ENCODE measurements at places on chromosomes 5 and 9.

- no peak for DNase-seq
Observed at GRCh38 chr5:169083394-169084018, 217.4 kb downstream of the SLIT3 start.

- no peak for DNase-seq
Observed at GRCh38 chr9:101495810-101496209, 37.8 kb upstream of the RNF20 start.

- no peak for DNase-seq
Observed at GRCh38 chr9:4144869-4145268, 155.0 kb downstream of the GLIS3 start.

DNA sequence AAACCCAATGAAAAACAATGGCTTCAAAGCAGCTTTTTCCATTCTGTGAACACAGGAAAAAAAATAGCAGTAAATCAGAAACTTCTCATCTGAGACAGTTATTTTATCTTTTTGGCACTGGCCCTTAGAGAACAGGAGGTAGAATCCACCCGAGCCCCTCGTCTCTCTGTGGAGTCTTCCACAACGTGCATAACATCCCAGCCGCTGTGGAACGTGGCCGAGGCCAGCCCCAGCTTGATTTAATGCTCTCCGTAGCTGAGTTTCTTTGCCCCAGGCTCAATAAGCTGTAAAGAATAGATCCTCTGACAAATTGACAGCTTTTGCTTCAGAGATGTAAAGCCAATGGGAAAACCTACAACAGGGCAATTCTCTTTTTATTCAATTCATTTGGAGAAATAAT, 107.9 kb upstream of the DAP start:
- DNase-seq: no peak

GRCh38 chr5:63121471-63121870, 542.9 kb downstream of the LRRC70 start:
- no peak for DNase-seq

GRCh38 chr5:8756498-8757084, 789.3 kb downstream of the SEMA5A start:
- peak; percentile 53 for DNase-seq

DNA sequence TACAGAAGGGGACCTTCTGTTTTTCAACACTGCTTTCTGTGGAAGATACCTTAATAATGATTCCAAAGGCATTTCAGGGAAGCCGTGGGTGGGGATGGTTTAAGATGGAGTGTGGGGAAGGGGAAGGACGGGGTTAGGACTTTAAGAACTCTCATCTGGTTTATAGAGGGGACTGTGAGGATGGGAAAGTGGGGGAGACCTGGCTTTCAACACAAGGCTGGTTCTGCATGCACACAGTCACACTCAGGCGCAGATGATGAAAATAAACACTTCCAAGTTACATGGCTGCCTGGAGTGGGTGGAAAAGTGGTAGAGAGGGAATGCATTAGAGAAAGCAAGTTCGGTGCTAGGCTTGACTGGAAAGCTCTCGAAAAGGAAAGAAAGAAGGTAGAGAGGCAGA, 4.9 kb downstream of the MSANTD3 start:
- no peak for DNase-seq

DNA sequence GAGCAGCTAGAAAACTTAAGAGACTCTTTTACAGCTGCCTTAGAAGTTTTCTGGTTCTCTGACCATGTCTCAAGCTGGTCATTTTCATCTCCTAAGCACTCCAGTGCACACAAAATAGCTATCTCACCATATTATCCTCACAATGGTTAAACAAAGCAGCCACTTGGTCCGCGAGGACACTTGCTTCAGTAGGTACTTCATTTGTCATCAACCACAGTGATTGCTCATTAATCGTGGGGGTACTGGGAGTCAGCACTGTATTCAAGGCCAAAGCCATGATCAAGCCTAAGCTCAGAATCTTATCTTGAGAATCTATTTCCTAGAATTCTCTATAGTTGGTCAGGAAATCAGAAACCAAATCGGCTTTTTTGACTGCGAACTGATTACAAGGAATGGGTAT, 2.9 kb downstream of the ARL14EPL start:
- no peak for DNase-seq

GRCh38 chr9:211036-211435, 3.6 kb upstream of the DOCK8 start:
- no peak for DNase-seq

DNA sequence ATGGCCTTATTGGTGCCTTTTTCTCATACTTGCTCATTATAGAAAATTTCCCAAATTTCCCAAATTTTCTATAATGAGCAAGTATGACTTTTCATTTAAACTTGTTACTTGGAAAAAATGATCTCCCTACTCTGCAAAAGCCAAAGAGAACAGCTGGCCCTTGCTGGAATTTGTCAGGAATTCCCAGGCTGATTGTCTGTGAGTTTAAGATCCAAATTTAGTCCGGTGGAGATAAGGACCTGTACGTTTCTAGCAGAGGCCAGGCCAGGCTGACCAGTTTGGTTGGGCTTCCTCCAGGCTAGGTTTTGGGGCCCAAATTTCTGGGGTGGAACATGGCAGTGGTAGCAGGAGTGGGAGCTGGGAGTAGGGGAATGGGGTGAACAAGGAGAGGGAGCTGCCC, 51.9 kb downstream of the NEURL1B start:
- no peak for DNase-seq

DNA sequence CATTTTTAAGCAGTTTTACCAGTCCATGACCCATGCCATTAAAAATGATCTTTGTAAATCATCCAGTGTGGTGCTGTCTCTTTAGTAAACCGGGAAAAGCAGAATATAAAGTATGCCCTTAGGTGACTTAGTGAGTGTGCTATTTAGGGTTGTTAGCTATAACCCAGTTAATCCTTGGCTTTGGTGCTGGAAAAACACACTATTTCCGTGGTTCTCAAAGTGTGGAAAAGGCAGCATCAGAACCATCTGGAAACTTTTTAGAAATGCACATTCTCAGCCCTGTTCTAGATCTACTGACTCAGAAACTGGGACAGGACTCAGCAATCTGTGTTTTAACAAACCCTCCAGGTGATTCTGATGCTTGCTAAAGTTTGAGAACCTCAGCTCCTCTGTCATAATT, 123.6 kb upstream of the ZNF608 start:
- DNase-seq: no peak

GRCh38 chr5:125974679-125975078, 448.5 kb upstream of the GRAMD2B start:
- no peak for DNase-seq

GRCh38 chr5:87048156-87048555, 219.5 kb upstream of the RASA1 start:
- peak; percentile 31 for DNase-seq

- no peak for DNase-seq
Observed at GRCh38 chr5:65010841-65011240, 242.1 kb downstream of the CWC27 start.

- DNase-seq: no peak
Observed at GRCh38 chr5:167595196-167595595, 696.2 kb upstream of the WWC1 start.

DNA sequence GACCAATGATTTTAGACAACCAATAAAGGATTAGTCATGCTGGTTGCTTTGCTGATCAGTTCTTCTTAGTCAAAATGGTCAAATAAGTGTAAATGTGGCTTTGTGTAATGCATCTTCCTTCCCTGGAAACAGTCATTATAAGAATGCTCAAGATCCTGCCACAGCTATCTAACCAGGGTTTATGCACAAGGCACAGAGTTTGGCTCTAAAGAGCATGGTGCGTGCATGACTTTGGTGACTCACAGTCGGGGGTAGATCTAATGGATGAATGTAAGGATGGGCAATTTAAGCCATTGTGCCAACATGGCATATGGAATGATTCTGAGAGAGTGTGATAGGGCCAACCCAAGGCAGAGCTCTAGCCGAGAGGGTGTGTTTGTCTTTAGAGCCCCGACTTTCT, 6.5 kb downstream of the LIX1 start:
- DNase-seq: no peak

DNA sequence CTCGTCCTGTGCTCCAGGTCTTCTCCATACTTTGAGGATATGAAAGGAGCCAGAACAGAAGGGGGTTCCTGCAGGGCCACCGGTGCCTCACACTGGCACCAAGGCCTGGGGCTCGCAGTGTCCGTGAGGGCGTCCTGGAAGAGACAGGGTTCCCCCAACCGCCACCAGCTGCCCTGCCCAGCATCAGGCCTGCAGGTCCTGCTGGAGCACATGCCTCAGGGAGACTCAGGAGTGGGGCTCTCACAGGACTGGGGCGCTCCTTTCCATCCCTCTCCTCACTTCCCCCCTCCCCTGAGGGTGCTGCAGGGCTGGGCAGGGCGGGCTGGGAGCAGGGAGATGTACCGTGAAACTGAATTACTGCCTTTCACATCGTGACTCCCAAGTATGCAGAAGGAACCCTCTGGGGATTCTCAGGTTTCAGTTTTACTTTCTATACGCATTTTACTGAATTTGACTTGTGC, 31.7 kb downstream of the CEP72 start:
- no peak for DNase-seq

DNA sequence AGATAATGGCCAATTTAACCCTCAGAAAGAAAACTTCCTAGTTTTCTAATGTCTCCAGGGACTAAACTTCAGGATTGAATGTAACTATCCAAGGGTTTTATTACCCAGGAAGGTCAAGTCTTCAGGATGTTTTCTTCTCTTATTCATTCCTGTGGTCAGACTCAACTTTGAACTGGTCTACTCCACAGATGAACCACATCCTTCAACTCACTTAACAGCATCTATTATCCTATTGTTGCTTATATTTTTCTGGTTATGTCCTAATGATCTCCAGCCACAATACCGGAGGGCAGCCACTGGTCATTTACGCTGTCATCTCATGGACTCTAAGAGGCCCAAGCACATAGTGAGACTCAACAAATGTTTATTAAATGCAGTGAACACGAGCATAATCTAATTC, 47.2 kb upstream of the LIFR start:
- no peak for DNase-seq

DNA sequence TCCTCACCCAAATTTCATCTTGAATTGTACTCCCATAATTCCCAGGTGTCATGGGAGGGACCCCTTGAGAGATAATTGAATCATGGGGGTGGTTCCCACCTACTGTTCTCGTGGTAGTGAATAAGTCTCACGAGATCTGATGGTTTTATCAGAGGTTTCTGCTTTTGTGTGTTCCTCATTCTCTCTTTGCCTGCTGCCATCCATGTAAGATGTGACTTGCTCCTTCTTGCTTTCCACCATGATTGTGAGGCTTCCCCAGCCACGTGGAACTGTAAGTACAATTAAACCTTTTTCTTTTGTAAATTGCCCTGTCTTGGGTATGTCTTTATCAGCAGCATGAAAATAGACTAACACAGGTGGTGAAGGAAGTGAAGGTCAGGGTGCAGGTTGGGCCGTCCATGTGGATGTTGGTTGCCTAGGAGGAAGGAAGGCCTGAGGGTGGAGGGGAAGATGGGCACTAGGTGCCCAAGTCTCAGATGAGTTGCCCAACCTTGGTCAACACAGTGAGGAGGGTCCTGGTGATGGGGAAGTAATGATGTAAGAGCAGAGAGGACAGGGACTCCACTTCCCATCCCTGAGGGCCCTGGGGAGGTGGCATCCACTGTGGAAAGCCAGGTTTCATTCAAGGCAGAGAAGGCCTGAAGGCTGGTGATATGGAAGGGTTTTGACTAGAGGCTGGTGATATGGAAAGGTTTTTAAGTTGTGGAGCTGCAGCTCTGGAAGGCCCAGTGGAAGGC, 92.6 kb downstream of the HSPA4 start:
- DNase-seq: no peak

DNA sequence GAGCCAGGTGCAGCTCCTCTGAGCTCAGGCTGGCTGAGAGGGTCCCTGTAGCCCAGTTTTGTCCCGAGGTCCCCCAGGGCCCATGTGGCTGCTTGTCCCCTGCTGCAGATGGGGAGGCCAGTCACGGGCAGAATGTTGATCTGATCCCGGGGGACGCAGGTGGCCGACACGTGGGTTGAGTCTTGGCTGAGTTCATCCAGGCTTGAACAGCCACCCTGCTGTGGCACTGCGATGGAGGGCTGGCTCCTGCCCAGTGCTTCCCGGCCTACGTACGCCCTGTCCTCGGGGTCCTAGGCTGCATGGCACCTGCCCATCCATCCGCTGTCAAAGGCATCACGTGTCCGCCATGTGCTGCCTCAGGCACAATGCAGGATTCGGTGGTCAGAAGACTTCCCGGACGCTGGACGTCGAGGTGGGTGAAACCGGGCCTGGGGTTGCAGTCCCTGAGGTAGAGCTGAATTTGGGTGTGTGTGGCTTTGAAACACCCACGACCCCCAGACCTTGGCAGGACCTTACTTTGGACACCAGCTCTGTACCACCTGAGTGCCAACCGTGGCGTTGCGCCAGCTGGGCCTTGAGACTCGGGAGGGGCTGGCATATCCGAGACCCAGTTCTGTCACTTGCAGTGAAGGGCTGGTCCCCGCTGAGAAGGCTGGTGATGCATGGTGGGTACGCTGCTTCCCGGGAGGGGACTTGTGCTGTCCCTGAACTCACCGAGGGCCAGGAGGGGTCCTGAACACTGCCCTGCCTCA, 22.3 kb downstream of the RXRA start:
- DNase-seq: no peak

DNA sequence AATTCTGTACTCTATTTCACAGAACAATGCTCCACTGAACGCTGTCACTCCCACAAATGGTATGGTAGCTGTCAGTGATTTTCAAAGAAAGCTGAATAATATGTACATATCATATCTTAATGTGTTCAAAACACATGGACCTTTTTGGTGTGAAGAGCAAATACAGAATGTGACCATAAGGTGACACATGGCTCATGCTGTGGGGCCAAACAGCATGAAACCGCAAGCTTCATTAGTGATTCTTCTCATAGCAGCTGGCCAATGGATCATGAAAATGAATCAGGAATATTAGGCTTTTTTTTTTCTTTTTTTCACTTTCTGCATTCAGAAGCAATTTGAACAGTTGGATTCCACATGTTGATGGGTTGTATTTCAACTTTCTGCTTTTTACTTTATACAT, 54.9 kb upstream of the CDH9 start:
- no peak for DNase-seq

DNA sequence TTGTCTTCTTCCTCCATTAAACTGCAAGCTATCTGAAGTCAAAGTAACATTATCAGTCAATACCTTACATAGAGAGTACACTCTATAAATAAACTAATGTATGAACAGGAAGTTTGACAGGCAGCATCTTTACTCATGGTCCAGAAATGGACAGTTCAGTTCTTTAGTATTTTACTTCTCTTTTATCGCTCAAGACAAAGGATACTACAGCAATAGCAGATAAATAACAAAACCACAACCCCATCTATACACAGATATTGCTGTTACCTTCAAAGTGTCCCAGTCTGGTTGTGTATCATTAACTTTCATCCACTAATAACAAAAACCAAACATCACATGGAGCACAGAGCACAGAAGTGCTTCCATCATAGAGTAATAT, 46.4 kb downstream of the SEMA5A start:
- no peak for DNase-seq

All from hematopoietic multipotent progenitor cell treated with erythropoietin and hydrocortisone succinate and interleukin-3 and kit ligand, for 4 days (in vitro differentiated cells).